Mesenteric fat pad (tissue), 1 donor: ENCODE measurements at places on chromosomes 12 and 14.

DNA sequence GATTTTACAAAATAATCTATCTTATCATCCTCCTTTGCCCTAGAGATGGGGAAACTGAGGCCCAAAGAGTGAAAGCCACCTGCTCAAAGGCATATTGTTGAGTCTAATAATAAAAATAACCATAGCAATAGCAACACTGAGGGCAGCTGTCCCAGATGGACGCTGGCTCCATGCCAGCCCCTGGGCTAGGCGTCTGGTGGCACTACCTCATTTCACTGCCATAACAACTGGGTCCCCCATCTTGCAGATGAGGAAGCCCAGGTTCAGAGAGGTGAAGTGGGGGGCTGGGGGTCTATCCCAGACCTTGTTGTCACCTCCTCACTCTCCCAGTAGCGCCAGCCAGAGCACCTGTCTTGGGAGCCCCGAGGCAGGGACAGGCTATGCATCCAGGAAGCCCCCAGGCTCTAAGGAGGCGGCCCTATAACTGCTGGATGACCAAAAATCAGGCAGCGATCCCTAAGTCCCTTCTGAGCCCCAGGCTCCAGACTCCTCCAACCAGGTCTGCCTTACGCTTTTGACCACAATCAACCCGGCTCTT, 12.8 kb downstream of the BDKRB2 start:
- DNase-seq: no peak

- no peak for DNase-seq
These were observed 8.3 kb downstream of the MAP4K5 start for GRCh38 chr14:50524060-50524459.

DNA sequence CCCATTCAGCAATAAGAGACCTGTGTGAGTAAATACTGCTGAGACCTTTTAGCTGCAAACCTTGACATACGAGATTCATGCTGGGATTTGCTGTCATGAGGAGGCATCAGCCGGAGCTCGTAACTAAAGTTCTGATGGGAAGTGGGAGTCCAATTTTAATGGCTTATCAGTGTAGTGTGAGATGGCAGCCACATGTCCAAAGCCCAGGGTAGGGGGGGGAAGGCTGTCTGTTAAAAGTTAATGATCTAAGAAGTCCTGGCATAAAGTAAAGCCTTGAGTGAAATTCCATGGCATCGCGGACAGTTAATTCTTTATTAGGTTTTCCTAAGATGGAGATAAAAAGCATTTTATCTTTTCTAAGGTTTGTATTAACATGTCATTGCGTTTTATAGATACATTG, 240.0 kb downstream of the AACS start:
- no peak for DNase-seq

- DNase-seq: no peak
These were observed 26.6 kb upstream of the RIMBP2 start for GRCh38 chr12:130742716-130743115.

DNA sequence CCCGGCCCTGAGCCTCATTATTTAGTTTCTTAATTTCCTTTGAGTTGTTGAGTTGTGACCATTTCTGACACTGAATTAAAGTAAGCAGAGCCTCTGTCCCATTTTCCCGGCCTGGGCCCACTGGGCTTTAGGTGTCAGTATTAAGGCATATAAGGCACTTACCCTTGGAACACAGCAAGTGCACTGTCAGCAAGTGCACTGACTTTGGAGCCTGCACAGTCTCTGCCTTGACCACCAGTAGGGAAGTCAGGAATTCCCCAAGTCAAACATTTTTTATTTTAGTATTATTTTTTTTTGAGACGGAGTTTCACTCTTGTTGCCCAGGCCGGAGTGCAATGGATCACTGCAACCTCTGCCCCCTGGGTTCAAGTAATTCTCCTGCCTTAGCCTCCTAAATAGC, 56.6 kb downstream of the MAX start:
- DNase-seq: no peak

DNA sequence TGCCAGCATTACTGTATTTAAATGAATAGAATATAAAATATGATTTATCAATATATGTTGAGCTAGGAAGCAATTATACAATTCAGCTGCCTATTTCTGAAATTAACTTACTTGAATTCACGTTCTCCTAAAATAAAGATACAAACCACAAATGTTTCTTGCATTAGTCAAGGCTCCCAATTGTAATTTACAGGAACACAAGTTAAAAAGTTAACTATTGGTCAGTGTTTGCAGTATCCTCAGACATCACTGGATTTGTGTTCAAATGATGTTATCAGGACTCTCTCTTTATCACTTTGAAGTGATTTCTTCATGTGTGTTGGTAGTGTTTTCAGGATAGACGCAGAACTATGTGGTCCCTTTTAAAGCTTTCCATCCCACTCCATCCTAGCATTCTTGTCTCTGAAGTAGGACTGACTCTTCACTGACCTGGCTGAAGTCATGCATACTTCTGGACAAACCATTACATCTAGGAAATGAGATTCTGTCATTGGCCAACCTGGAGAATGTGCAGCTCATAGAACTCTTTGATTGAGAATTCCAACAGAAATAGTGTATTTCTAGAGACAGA, 156.1 kb downstream of the KICS2 start:
- DNase-seq: no peak

DNA sequence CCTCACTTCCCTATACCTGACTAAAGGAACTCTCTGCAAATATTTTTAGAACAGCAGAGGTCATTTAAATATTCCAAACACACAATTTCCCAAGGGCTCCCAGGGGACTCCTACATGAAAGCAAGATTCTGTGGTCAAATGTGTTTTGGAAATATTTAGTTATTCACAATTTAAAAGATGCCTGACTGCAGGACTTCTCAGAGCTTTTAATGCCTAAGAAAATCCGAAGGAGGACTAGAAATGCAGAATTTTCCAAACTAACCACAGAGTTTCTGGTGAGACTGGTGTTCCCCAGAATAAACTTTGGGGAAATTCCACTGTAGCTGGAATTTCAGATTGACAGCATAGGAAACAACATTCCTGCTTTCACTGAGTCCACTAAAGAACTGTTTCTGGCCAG, 84.8 kb upstream of the MAP1LC3B2 start:
- no peak for DNase-seq

GRCh38 chr12:52004042-52004648, 2.6 kb upstream of the TAMALIN start:
- DNase-seq: no peak

- peak; percentile 64 for DNase-seq
These were observed 21.4 kb downstream of the OTUB2 start for GRCh38 chr14:94047581-94047980.

DNA sequence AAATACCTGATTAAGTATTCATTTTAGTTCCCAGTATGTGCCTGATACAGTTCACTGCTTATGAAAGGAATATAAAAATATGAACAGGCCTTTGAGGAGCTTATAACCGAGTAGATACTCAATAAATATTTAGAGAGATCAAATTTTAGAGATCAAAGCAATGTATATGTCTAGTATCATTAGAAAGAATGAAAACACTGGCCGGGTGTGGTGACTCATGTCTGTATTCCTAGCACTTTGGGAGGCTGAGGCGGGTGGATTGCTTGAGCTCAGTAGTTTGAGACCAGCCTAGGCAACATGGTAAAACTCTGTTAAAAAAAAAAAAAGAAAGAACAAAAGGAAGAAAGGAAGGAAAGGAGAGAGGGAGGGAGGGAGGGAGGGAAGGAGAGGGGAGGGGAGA, 113.2 kb upstream of the EEA1 start:
- DNase-seq: no peak

- no peak for DNase-seq
These were observed 25.2 kb downstream of the ATP23 start for GRCh38 chr12:57966536-57966935.

GRCh38 chr12:2857021-2857431, at the start of gene TEX52:
Gene TEX52 (minus strand): TSS chr12:2857039. CDS start chr12:2857026, 13 bp downstream.
- no peak for DNase-seq

- DNase-seq: no peak
These were observed 26.7 kb downstream of the SERPINA1 start for GRCh38 chr14:94361682-94362081.

- DNase-seq: no peak
These were observed 7.4 kb downstream of the SCARB1 start for GRCh38 chr12:124856132-124856841.

- no peak for DNase-seq
These were observed 20.9 kb downstream of the ISCA2 start for GRCh38 chr14:74514471-74514941.

DNA sequence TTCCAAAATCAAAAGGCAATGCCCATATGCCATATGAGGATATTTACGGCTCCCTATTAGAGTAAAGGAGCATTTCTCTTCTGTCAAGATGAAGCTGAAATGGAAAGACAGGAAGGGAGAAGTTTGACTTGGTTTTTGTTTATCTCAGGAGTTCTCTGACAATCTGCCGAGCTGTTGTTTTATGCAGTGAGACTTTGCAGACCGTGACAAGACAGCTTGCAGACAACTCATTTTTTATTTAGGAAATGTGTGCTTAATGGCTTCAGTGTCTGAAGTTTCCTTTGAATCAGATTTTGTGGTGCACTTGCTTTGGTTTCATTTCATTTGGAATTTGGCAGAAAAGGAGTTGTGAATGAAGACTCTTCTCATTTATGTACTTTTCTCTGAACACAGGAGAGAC, 145.4 kb downstream of the C12orf50 start:
- DNase-seq: no peak

DNA sequence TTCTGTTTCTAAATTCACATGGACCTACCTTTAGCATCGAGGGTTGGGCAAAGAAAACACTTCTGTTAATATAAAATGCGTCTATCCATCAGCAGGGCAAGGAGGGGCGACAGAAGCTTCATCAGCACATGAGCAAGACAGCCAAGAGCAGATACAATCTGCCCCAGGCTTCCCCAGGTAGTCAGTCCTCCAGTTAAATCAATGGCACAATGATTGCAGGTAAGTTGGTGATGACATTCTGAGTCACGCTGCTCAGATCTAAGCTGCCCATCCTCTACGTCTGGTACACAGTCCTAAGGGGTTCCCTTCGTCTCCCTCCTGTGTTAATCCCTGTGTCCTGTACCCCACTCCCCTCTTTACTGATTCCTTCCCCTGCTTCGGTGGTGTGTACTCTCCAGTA, 38.8 kb downstream of the MAP3K9 start:
- DNase-seq: no peak

- DNase-seq: no peak
These were observed 50.6 kb downstream of the DUSP16 start for GRCh38 chr12:12511895-12512711.

GRCh38 chr14:54446161-54446693, 5.1 kb upstream of the CNIH1 start:
- DNase-seq: no peak

- DNase-seq: no peak
These were observed 48.4 kb downstream of the LTBP2 start for GRCh38 chr14:74563586-74564159.

DNA sequence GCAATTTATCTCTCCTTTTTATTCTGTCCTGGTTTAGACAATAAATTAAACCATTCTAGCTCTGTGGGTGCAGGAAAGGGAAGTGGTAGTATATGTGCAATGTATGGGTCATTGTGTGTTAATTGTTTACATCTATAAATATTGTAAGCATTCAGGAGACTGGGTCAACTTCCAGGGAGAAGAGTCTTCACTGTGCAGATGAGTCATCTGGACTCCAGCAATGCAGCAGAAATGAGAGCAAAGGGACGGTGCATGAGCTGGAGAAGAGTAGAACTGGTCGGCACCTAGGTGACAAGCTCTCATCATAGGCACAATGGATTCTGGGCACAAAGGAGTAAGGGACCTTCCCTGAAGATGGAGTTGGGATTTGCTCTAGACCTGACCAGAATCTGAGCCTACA, 211.1 kb upstream of the DAAM1 start:
- DNase-seq: no peak

GRCh38 chr12:1821805-1822204, 1.4 kb downstream of the LRTM2 start:
- DNase-seq: no peak

DNA sequence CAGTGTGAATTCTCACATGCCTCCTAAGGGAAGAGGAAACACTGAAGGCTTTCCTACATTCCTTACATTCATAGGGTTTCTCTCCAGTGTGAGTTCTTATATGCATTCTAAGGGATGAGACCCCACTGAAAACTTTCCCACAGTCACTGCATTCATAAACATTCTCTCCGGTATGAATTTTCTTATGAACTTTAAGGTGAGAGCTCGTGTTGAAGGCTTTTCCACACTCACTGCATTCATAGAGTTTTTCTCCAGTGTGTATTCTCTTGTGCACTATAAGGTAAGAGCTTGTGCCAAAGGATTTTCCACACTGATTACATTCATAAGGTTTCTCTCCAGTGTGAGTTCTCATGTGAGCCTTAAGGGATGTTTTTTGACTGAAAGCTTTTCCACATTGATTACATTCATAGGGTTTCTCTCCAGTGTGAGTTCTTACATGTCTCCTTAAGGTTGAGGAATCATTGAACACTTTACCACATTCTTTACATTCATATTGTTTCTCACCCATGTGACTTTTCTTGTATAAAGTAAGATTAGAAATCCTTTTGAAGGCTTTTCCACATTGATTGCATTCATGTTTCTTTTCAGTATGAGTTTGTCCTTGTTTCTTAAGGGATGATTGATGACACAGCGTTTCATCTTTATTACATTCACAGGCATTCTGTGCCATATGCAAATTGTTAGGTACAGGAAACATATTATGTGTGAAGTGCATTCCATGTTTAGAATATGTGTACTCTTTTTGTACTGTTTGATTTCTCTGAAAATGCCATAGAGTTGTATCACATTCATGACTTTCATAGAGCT, 9.5 kb downstream of the ZNF891 start:
- DNase-seq: no peak

GRCh38 chr12:93167331-93167730, 210.4 kb upstream of the NUDT4 start:
- DNase-seq: no peak

GRCh38 chr14:22551605-22551997, 37.4 kb downstream of the DAD1 start:
- no peak for DNase-seq

DNA sequence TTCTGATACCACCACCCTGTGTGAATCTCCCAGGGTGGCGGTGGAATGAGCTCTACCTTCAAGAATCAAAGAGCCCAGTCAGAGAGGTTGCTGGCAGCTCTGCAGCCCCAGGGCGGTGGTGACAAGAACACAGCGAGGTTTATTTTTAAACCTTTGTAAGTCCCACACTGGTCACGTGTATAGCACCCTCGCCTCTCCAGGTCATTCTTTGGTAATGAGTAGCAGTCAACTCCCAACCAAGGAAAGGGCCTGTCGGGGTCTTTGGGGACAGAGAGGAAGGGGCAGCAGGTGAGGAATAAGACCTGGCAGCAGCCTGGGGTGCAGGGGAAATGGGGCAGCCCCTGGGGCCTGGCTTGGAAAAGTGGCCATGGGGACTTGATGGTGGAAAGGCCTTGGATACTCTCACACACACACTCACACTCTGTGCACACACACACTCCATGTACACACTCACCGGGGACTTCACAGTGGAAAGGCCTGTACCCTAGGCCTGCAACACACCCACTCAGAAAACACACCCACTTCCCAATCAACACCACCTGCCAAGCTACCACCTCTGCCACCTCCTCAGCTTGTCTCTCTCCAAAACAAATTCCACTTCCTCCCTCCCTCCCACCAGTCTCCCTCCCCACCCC, 178.6 kb downstream of the DPF3 start:
- DNase-seq: no peak
